ENCODE measurements at places on chromosomes 3 and 15.

GRCh38 chr15:60228619-60229018 is 169.2 kb downstream of the ANXA2 start:
- DNase-seq = no peak

- DNase-seq = no peak
These were observed 42.9 kb downstream of the RPN1 start for GRCh38 chr3:128607710-128608048.

GRCh38 chr3:101193957-101194356 is 126.4 kb downstream of the IMPG2 start:
- DNase-seq = no peak

DNA sequence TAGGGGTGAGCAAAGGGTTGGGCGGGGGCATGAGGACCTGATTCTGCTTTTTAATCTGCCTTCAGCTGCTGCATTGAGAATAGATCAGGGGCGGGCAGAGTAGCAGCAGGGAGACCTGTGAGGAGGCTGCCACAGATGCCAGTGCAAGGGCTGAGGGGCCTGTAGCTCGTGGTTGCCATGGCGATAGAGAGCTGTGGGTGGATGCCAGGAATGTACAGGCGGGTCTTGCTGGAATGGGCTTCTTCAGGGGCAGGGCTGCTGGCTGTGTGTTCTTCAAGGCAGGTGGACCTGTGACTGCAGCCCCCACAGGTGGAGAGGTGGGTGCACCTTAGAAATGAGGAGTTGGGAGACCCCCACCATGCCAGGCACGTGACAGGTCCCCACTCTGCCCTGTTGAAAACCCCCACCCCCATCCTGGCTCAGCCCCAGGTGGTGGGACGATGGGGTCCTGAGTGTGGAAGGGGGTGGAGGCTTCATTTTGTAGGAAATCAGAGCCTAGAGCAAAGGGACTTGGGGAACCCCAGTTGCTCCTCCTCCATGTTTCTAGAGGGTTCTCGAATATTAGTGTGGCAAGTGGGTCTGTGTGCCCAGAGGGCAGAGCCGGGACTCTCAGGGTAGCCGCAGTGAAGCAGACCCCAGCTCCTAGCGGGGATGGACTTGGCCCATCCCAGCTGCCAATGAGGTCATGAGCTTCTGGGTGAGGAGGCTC is 38.3 kb downstream of the SLC6A6 start:
- DNase-seq = no peak

GRCh38 chr15:62248277-62248984 is 83.3 kb upstream of the C2CD4B start:
- DNase-seq = no peak

DNA sequence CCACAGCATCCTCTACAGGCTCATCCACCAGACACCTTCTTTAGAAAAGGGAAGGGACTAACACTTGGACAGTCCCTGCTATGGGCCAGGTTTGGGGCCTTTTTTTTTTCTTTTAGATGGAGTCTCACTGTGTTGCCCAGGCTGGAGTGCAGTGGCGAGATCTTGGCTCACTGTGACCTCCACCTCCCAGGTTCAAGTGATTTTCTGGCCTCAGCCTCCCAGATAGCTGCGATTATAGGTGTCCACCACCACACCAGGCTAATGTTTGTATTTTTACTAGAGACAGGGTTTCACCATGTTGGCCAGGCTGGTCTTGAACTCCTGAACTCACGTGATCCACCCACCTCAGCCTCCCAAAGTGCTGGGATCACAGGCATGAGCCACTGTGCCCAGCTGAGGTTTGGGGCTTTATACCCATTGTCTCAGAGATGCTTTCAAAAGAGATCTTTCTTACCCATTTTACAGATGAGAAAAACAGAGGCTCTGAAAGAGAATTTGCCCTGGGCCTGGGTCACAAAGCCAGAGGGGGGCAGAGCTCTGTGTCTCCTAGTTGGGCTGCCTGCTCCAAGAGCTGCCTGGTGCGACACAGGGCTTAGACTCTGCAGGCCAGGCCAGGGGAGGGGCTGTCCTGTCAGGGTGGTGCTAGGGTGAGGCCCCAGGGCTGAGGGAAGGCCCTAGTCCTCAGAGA is 11.6 kb downstream of the LINGO1 start:
- DNase-seq = no peak

GRCh38 chr3:10655105-10655504 is 149.7 kb upstream of the ATP2B2 start:
- DNase-seq = no peak

DNA sequence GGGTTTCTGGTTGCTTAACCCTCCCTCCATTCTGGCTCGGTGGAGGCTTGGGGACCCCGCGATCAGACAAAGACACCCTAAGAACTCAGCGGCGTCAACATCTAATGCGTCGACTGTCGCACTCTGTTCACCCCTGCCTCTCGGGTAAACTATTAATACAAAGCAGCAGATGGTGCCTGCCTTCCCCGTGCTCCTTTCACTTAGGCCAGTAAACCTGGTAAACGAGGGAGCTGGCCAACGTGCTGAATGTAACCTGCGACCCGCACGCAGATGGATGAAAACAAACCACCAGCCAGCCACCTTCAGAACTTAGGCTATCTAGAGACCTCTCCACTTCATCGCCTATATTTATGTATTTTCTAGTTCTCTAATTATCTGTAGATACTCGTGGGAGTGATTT is 848 bp upstream of the CADPS start:
- DNase-seq = peak; percentile 3

DNA sequence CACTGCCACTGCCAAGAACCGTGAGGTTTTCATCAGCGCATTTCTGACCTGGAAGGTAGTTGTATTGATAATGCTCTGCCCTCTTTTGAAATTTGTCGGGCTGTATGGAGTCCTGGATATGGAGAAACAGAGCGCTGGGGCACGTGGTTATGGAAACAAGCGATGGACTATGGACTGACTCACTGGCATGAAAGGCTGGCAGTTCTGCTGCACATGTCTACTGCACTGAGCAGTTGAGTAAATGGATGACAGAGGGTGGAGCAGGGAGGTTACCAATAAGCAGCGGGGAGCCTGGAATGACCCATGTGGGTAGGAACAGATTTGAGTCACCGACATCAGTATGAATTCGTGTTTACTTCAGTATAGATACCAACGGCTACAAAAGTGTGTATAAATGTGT is 429.5 kb downstream of the OCA2 start:
- DNase-seq = no peak

DNA sequence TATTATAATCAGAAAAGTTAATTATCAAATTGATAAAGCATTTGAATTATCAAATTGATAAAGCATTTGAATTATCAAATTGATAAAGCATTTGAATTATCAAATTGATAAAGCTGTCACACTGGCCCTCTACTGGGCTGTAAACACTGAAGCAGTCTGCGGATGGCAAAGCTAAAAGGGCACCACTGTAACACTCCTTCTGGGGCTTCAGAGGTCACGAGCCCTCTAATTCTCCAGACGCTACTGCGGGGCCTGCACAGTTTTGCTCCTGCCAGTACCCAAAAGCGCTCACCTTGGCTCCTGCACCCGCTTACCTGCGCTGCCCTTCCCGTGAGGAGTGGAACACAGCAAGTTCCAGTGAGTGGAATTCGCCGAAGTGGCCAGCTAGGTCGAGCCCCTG is 409.0 kb upstream of the KCNMB2 start:
- DNase-seq = no peak

DNA sequence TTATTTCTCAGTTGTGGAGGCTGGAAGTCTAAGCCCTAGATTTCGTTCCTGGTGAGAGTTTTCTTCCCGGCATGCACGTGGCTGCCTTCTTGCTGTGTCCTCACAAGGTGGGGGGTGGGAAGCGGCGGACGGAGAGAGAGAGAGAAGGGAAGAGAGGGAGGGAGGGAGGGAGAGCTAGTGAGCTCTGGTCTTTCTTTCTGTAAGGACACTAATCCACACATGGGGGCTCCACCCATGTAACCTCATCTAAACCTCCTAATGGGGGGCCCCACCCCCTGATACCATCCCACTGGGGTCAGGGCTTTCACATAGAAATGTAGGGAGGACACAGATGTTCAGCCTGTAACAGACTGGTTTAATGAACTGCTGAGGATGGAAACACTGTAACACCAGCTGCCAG is 7.3 kb downstream of the FBLN2 start:
- DNase-seq = no peak

DNA sequence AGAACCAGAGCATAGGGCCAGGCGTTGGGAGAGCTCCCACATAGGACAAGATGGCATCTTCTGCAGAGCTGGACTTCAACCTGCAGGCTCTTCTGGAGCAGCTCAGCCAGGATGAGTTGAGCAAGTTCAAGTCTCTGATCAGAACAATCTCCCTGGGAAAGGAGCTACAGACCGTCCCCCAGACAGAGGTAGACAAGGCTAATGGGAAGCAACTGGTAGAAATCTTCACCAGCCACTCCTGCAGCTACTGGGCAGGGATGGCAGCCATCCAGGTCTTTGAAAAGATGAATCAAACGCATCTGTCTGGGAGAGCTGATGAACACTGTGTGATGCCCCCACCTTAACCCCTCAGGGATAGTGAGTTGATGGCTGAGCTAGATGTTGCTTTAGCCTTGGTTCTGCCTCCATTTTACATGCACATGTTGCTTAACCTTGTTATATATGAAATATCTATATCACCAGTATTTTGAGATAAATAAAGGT is at the start of gene PYDC2:
PYDC2 (plus strand) TSS at position 51 of the 483 bp plus-strand sequence; CDS start at position 51, 0 bp downstream.
- no peak for DNase-seq

GRCh38 chr3:157542711-157543500 is 39.7 kb upstream of the VEPH1 start:
- DNase-seq = no peak

GRCh38 chr15:39447346-39447745 is 133.5 kb upstream of the THBS1 start:
- DNase-seq = no peak

DNA sequence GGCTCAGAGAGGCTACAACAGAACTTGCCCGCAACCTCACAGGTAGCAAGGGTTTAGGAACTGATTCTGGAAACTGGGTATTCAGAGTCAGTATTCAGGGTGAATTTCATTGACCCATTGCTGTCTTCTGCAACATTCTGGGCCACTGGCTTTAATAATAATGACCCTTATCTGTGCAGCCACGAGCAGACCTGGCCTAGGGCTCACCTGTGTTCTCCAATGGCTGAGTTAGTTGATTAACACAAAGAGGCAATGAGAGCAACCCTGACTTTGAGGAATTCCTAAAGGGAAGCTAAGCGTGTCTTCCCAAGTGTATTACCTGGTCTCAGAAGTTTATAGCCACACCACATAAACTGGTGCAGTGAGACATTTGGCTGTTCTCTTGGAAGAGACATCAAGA is 289.9 kb downstream of the EPHB1 start:
- DNase-seq = no peak

DNA sequence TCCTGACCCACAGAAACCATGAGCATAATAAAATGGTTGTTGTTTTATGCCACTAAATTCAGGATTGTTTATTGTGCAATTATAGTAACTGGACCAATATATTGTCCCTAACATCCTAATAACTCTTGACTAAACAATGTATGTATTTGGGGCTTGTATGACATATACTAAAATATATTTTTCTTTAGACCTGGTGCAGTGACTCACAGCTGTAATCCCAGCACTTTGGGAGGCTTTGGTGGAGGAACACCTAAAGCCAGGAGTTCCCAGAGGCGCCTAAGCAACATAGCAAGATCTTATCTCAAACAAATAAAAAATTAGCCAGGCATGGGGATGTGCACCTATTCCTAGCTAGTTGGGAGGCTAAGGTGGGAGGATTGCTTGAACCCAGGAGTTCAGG is 180.4 kb downstream of the SUCNR1 start:
- no peak for DNase-seq

- no peak for DNase-seq
These were observed 278.9 kb downstream of the OCA2 start for GRCh38 chr15:27820232-27820631.

- no peak for DNase-seq
These were observed 8.2 kb upstream of the RTP4 start for GRCh38 chr3:187359798-187360486.

DNA sequence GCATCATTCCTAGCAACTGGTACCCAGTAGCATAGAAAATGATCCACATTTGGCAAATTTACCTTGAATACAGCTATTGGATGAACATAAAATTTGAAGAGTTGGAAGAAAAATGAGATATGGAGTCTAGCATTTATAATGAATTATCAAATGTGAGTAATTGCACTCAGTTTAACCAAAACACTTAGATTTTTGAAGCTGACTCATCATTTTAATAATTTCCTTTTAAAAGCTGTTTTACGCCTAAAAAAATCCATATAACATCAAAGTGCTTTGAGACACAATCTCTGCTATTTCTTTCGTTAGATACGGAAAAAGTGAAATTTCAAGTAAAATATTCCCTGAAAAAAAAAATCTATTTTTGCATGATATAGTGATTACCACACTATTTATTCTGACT is 767.4 kb downstream of the ROBO2 start:
- DNase-seq = no peak

GRCh38 chr3:47423548-47424145 is 42.8 kb downstream of the PTPN23 start:
- DNase-seq = no peak

DNA sequence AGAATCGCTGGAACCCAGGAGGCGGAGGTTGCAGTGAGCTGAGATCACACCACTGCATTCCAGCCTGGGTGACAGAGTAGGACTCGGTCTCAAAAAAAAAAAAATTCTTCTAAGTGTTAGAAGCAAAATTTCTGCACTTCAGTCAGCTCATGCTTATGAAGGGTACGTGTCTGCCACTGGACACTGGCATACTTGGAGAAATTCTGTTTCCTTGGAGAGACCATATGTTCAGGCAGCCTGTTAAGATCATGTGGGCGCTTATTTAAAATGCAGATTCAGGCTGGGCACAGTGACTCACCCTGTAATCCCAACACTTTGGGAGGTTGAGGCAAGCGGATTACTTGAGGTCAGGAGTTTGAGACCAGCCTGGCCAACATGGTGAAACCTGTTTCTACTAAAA is 85.6 kb upstream of the IQSEC1 start:
- no peak for DNase-seq

- no peak for DNase-seq
These were observed 62.0 kb downstream of the PLD1 start for GRCh38 chr3:171748064-171748924.

DNA sequence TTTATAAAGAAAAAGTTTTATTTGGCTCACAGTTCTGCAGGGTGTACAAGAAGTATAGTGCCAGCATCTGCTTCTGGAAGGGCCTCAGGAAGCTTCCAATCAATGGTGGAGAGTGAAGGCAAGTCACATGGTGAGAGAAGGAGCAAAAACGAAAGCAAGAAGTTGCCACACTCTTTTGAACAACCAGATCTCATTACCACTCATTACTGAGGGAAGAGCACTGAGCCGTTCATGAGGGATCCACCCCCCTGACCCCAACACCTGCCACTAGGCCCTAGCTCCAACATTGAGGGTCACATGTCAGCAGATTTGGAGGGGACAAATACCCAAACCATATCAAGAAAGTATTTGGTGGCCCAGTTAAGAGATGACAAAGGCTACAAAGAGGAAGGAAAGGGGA is 239.3 kb upstream of the UBE2E1 start:
- no peak for DNase-seq

GRCh38 chr15:50183112-50183794 is 1.3 kb downstream of the SLC27A2 start:
- DNase-seq = peak; percentile 27

DNA sequence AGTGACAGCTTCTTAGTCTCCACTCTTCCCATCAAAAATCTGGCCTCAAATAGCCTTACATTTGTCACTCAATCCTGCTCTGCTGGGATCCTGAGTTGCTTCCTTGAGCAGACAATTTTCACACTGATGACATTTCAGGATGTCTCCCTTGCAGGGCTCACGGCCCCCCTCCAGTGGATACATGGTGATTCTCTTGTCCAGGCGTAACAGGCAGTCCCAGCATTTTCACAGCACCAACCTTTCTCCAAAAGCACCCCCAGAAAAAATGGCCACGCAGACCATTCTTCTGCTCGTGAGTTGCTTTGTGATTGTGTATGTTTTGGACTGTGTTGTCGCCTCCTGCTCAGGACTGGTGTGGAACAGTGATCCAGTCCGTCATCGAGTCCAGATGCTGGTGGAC is 47.4 kb upstream of the WNT7A start:
- DNase-seq = no peak
